ENCODE measurements at places on chromosomes 1 and 21.

GRCh38 chr1:183454377-183454776 is 17.9 kb upstream of the SMG7 start:
- DNase-seq: no peak

GRCh38 chr1:167486090-167486824 is 32.1 kb downstream of the CD247 start:
- no peak for DNase-seq

DNA sequence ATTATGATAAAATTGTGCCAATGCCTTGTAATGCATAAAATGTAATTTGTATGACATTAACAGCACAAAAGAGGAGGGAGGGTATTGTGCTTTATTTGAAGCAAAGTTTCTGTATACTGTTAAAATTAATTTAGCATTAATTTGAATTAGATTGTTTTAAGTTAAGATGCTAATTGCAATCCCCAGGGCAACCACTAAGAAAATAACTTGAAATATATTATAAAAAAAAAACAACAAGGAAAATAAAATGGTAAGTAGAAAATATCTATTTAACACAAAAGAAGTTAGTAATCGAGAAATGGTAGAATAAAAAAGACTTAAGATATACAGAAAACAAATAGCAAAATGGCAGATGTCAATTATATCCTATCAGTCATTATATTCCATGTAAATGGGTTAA is 131.4 kb upstream of the KAZN start:
- DNase-seq: no peak

DNA sequence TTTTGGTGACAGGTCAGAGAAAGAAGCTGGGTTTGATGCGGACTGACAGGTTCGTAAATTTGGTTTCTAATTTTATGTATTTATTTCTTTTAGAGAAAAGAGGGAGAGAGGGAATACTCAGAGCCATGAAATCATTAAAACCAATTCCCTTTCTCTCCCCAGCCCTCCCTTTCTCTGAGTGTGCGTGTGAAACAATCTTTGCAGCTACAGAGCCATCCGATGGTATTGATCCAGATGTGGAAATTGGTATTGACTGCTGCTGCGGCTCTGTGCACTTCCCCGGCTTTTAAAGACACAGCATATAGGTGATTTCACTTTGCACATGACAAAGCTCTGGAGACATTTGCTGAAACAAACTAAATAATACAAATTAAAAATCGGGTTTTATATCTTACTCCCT is 42.4 kb upstream of the PBX1 start:
- no peak for DNase-seq

DNA sequence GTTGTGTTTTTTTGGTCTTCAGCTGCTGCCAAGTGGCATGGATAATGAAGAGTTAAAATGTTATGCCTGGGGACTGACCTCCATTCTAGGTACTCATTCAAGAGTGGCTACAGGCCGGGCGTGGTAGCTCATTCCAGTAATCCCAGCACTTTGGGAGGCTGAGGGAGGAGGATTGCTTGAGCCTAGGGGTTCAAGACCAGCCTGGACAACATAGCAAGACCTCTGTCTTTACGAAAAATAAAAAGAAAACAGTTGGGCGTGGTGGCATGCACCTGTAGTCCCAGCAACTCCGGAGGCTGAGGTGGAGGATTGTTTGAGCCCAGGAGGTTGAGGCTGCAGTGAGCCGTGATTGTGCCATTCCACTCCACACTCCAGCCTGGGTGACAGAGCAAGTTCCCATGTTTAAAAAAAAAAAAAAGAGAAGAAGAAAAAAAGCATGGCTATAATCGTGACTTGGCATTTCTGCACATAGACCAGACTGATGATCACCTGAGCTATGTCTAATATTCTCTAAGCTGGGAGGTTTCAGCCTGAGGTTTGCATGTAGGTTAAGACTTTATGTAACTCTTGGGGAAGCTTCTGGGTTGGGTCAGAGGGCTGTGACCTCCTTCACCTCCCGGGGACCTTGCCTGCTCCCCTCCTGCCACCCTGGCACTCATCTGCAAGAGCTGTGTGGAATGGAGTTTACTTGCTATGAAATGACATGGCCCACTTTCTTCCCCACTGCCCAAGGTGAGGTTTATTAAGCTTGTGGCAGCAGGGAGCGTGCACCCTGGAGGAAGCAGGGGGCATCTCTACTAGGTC is 51.3 kb downstream of the DHRS3 start:
- no peak for DNase-seq

DNA sequence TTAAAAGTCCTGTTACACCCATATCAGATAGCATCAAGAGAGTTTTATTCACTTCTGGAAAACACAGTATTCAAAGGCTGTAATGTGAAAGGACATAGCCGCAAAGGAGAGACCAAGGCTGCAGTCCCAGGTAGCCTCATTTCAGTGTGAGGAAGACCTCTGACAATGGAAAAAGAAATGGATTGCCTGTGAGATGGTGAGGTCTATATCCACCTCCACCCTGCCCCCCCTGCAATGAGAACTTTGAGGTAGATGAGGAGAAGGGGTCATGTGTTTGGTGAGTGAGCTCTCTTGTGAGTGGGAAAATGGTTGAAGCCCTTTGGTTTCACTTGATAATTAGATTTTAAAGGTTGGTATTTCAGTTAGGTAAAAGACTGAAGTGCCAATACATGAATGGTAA is 3.5 kb downstream of the MRPS6 start:
- no peak for DNase-seq

DNA sequence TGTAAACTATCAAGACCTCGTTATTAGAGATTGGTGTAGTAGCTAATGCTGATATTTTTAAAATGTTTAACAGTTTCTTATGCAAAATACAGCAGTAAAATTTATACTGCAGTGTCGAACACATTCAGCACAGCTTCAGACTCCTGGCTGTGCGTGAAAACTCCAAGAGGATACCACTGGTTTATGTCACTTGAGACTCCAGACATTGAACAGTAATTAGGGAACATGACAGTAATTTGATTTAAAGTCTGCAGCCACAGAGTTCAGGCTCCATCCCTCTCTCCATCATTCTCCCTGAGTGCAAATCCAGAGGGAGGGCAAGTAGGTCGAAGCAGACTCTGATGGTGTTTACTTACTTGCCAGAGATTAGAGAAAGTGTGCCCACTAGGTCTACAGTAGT is 94.2 kb downstream of the AK5 start:
- no peak for DNase-seq

DNA sequence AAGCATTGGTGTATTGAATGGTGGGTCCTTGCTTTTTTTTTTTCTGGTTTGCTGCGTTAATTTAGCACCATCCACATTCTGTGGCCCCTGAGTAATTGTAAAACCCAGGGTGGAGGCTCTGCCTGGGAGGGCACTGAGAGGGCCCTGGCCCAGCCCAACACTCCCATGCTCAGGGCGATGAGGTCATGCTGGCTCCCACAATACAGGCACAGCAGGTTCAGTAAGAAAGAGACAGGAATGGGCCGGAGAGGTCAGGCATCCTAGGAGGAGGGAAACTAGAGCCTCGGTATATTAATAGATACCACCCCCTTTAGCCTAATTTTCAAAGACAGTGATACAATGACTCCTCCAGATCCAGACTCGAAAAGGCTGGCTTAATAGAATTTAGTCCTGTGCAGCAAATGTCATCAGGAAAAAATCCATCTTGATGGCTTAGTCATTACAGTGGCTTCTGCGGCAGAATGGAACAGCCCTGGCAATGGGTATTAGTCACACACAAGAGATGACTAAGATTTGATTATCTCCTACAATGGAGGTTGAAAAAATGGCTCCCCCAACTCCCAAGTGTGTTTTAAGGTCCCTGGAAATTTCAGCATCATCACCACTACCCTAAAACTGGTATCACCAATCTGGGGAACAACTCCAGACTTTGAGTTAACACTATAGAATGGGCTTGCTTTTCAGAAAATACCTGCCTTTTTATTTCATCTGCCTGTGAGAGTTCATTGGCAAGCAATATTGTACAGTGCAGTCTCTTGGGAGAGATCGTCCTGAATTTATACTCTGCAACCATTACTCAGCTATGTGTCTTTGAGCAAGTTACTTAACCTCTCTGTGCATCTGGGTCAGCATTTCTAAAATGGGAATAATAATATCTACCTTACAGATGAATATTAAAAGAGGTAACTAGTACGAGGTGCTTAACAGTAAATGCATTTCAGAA is 43.9 kb upstream of the LYST start:
- no peak for DNase-seq

DNA sequence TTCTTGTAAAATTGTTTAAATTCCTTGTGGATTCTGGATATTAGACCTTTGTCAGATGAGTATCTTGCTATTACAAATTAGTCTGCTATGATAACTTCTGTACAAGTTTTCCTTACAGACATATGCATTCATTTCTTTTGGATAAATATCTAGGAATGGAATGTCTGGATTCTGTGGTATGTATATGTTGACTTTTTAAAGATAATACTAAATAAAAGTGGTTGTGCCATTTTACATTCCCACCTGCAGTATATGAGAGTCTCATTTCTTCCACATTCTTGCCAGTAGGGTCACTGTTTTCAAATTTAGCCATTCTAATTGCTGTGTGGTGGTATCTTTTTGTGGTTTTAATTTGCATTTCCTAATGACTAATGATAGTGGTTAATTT is 53.9 kb downstream of the SYDE2 start:
- no peak for DNase-seq
